ENCODE measurements at places on chromosomes 2 and 18. TPM values are rescaled to one million over a fixed set of nuclear protein-coding genes. Genes with fewer than 3 reads are reported as not detected.

The CPO gene
- not detected for total RNA-seq

- DNase-seq: no peak
Measured at GRCh38 chr18:71001597-71001996, 712.8 kb downstream of the SOCS6 start.

- no peak for DNase-seq
Measured at GRCh38 chr2:108536133-108536780, 2.0 kb downstream of the LIMS1 start.

- no peak for DNase-seq
Measured at GRCh38 chr2:220887876-220888275, 684.2 kb downstream of the EPHA4 start.
